Smooth muscle cell of the pulmonary artery (primary cell): ENCODE measurements at places on chromosomes 1 and 21. TPM values are rescaled to one million over a fixed set of nuclear protein-coding genes. Genes with fewer than 3 reads are reported as not detected.

The PKLR gene
- under 0.01 TPM in 1 of 2 replicates, not detected in the other for total RNA-seq

The CD2 gene
- not detected in 2 replicates for total RNA-seq

The COL11A1 gene
- 1.2 and 2.5 TPM in 2 replicates for total RNA-seq

The NPHS2 gene
- not detected in 2 replicates for total RNA-seq

The YOD1 gene
- 7.1 and 8.5 TPM in 2 replicates for total RNA-seq

The MPZ gene
- total RNA-seq, result 0.89 and 2.2 TPM in 2 replicates

The CYP2J2 gene
- 0.07 TPM in 1 of 2 replicates, not detected in the other for total RNA-seq

The FGR gene
- total RNA-seq, result under 0.01 and 0.30 TPM in 2 replicates

The KMO gene
- total RNA-seq, result 0.03 and 0.33 TPM in 2 replicates

The FMO1 gene
- total RNA-seq, result 0.43 TPM in 1 of 2 replicates, not detected in the other

The BMP8A gene
- 0.13 and 0.33 TPM in 2 replicates for total RNA-seq

The HSD11B1 gene
- total RNA-seq, result 3.3 and 9.6 TPM in 2 replicates

The CLDN19 gene
- total RNA-seq, result not detected in 2 replicates

The TSACC gene
- total RNA-seq, result not detected in 2 replicates

The KIF17 gene
- 0.39 and 3.3 TPM in 2 replicates for total RNA-seq

The KAZN gene
- total RNA-seq, result 3.6 and 10.6 TPM in 2 replicates

The OR6N1 gene
- total RNA-seq, result not detected in 2 replicates

The ERG gene
- total RNA-seq, result 10.8 and 26.9 TPM in 2 replicates

The MYOC gene
- 0.13 TPM in 1 of 2 replicates, not detected in the other for total RNA-seq

The LCE1F gene
- total RNA-seq, result not detected in 2 replicates

The OR10J1 gene
- not detected in 2 replicates for total RNA-seq

The PDC gene
- total RNA-seq, result 0.07 TPM in 1 of 2 replicates, not detected in the other

The LRRC38 gene
- total RNA-seq, result 0.07 TPM in 1 of 2 replicates, not detected in the other

The FLVCR1 gene
- 5.7 and 7.9 TPM in 2 replicates for total RNA-seq

The GSTM1 gene
- total RNA-seq, result not detected in 2 replicates

The HAO2 gene
- total RNA-seq, result not detected in 2 replicates

The FCRL5 gene
- not detected in 2 replicates for total RNA-seq

The C8A gene
- total RNA-seq, result not detected in 2 replicates

The TEDDM1 gene
- total RNA-seq, result not detected in 2 replicates

The RNU1-4 gene
- total RNA-seq, result under 0.01 TPM in 2 replicates

The ETNK2 gene
- 0.78 and 1.5 TPM in 2 replicates for total RNA-seq

The RNU1-2 gene
- under 0.01 TPM in 2 replicates for total RNA-seq

The GCSAML gene
- 0.13 TPM in 1 of 2 replicates, not detected in the other for total RNA-seq

The TRMT1L gene
- 26.1 and 42.3 TPM in 2 replicates for total RNA-seq

The TMEM53 gene
- 4.3 and 6.3 TPM in 2 replicates for total RNA-seq

The OR2L5 gene
- total RNA-seq, result not detected in 2 replicates

The OVAAL gene
- total RNA-seq, result not detected in 2 replicates

The NUDT4B gene
- total RNA-seq, result 5.0 and 9.8 TPM in 2 replicates

The WLS gene
- total RNA-seq, result 108 and 163 TPM in 2 replicates

The ADSS2 gene
- total RNA-seq, result 43.5 and 46.4 TPM in 2 replicates

The OR2T11 gene
- total RNA-seq, result not detected in 2 replicates

The NUDT17 gene
- 1.4 and 2.9 TPM in 2 replicates for total RNA-seq

The GSTM5 gene
- 4.1 and 5.0 TPM in 2 replicates for total RNA-seq

The COA6 gene
- 8.9 and 11.7 TPM in 2 replicates for total RNA-seq

The ANGPTL3 gene
- not detected in 2 replicates for total RNA-seq

The BARHL2 gene
- total RNA-seq, result not detected in 2 replicates

The KCNJ9 gene
- under 0.01 TPM in 1 of 2 replicates, not detected in the other for total RNA-seq
